NCI-H510A treated with DMSO at 0.1 percent for 48 hours (cell line): ENCODE measurements at places on chromosomes 6 and 20.

DNA sequence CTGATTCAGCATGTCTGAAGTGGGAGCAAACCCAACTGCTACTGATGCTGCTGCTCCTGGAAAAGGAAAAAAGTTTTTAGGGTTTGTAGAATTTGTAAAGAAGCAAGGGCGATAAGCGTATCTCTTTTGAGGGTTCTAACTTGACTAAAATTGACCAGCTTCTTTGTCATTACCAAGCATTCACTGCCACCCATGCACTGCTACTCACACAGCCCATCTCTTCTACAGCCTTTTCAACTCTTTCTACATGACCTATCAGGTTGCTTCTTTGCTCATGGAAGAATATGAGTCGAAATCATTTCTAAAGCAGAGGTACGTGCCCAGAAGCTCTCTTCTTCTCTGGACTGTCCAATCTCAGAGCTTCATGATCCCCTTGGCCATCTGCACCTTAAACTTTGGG lies 570.9 kb downstream of the EPHA7 start:
- DNase-seq, result no peak

- DNase-seq, result no peak
Measured at GRCh38 chr20:481167-481566, 18.8 kb upstream of the TBC1D20 start.

DNA sequence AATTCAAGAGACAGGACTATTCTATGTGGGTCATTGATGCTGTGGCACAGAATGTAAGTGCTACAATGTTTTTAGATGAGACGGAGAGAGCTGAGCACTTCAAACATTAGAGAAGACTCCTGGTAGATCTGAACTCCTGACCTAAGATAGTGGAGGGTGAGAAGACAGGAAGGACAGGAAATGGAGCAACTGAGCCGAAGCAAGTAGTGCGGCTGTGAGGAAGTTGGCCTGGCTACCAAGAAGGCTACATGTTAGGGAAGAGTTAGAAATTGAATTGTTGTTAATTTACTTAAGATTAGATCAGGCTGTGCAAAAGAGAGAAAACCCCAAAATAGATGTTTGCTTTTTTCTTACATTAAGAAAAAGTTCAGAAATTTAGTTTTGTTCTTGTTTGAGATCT lies 14.4 kb upstream of the MLIP start:
- DNase-seq, result no peak

DNA sequence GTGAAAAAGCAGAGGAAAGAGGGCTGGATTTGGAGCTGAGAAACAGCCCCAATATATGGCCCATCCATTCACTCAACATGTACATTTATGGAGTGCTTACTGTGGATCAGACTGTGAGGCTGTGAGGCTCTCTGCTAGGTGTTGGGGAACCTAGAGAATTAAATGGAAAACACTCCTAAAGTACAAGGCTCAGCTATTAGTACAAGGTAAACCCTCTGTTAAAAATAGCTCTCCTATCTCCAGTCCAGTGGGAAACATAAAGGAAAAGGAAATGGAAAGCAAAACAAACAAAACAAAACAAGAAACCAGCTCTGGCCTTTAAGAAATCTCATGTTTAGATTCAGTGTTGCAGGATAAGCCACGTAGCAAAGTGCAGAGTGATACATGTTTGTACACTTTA lies 35.0 kb downstream of the LY86 start:
- DNase-seq, result no peak

DNA sequence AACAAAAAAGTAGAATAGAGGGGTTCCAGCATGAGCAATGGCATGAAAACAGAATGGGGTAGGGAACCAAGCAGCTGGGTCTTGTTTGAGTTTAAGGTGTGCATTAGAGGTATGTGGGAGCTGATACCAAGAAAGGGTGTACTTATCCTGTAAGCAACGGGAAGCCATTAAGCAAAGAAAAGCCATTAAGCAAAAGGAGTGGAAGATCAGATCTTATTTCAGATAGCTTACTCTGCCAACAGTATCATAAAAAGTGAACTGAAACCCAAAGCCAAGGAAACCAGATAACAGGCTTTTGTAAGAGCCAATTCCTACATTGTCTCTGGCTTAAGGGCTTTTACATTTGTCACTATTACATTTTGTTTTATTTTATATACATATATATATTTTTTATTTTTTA lies 21.3 kb upstream of the BEND6 start:
- DNase-seq, result no peak

DNA sequence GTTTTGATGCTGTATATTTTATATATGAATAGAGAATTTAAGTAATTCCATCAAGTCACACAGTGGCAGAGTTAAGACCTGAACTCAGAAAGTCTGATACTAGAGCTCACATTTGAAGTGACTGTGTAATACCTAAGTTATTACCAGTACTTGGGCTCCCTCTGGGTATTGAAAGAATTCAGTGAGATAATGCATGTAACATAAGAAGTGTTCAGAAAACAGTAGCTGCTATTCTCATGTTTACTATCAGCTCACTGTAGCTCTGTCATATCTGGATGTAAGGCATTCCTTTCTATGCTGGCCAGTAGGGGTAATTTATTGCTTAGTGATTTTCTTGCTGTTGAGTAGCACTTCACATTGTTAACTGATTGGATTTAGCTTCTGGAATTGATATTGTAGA lies 44.6 kb downstream of the NKX2-4 start:
- no peak for DNase-seq

GRCh38 chr6:89828988-89829471 lies 650 bp upstream of the CASP8AP2 start:
- peak; percentile 72 for DNase-seq

DNA sequence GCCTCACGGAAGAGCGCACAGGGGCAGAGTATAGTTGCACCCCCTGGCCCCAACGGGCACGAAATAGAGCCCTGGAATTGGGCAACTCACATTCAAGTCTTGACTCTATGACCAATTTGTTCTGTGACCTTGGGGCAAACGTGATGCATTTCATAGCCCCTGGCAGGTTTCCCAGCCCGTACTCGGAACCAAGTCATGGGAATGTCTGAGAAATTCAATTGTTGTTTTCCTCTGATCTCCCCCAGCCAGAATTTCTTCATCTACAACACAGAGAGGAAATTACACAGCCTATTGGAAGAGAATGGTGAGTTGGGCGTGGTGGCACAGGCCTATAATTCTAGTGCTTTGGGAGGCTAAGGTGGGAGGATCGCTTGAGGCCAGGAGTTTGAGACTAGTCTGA lies 322.3 kb upstream of the SULF2 start:
- DNase-seq, result no peak

- no peak for DNase-seq
Measured at GRCh38 chr6:17267566-17267965, 13.6 kb upstream of the RBM24 start.

DNA sequence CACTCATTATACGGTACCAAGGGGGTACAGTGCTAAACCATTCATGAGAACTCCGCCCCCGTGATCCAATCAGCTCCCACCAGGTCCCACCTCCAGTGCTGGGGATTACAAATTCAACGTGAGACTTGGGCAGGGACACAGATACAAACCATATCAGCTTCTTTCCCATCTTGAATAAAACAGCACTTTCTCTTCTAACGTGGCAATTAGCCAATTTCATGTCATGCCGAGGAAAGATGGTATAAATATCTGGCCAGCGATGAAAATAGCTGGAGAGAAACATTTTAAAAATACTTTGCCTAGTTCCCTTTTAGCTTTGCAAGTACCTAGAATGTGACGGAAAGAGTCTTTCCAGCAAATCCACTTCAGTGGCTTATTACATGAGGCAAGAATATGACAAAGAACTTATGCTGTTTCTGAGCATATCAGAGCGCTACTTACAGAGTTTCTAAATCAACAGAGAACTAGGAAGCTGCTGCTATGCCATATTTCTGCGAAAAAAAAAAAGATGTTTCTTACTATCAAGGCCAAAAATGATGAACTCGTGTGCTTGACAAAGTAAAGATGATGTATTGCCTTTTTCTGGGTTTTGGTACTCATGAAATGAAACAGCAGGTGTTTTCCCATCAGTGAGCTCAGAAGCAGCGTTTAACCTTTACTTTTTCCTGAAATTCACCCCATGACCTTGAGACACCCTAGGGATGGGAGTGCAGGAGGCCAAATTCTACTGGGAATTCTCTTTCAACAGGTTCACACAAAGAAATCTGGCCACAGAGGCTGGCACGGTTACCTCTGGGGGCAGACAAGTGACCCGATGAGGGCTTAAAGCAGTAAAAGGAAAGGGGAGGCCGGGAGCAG lies 37.9 kb downstream of the AGPAT4 start:
- DNase-seq, result no peak
